Anterior cingulate cortex (tissue), 58 donors: ENCODE measurements at places on chromosomes 4 and X.

- no peak for DNase-seq
Measured at GRCh38 chr4:96974295-96974694, 1134.4 kb downstream of the PDHA2 start.

DNA sequence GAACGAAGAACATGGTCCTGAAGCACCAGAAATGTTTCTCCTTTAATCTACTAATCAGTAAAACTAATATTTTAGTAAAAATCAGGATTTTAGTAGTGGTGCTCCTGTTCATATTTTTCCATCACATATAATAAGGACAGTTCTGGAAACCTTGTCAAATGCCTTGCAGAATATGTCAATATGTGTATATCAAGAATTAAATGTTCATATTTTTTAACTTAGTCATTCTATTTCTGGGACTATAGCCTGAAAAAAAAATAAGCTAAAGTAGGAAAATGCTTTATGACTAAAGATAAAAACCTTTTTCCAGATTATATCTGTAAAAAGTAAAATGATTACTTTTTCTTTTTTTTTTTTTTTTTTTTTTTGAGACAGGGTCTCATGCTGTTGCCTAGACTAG lies 65.1 kb downstream of the MAB21L2 start:
- DNase-seq, result no peak

- no peak for DNase-seq
Measured at GRCh38 chrX:21698272-21698671, 40.1 kb upstream of the KLHL34 start.

DNA sequence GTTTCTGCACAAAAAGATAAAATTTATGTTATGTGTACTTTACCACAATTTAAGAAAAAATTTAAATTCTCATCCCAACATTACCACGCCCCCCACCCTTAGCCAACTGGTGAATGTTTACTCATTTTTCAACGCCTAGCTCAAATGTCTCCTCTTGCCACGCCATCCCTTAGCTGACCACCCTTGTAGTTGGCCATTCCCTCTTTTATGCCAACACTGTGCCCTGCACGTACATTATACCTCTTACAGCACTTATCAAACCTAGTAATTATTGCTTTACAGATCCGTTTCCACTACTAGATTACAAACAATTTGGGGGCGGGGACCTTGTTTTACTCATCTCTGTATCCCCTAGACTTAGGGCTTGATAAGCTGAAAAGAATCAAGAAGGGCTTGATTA lies 644 bp downstream of the ERCC6L start:
- no peak for DNase-seq

DNA sequence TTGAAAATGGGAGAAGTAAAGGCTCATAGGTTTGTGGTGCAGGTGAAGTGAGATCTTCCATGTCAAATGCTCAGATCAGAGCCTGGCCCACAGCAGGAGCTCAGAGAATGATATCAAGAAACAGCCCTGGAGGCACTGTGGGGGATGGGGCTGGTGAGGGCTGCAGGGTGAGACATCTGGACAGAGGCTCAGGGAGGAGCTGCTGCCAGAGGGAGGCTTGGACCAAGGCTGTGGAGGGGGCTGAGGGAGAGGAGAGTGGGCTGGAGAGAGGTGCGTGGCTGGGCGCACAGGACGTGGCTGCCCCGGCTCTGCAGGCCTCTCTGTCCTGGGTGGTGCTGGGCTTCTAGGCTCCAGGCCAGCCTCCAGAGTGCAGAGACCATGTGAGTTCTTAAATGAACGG lies 5.6 kb downstream of the SORCS2 start:
- no peak for DNase-seq

- no peak for DNase-seq
Measured at GRCh38 chrX:152418025-152418424, 33.1 kb downstream of the GABRA3 start.

- no peak for DNase-seq
Measured at GRCh38 chr4:85170241-85170640, 203.8 kb upstream of the WDFY3 start.

- no peak for DNase-seq
Measured at GRCh38 chr4:125551466-125551865, 236.7 kb downstream of the FAT4 start.

DNA sequence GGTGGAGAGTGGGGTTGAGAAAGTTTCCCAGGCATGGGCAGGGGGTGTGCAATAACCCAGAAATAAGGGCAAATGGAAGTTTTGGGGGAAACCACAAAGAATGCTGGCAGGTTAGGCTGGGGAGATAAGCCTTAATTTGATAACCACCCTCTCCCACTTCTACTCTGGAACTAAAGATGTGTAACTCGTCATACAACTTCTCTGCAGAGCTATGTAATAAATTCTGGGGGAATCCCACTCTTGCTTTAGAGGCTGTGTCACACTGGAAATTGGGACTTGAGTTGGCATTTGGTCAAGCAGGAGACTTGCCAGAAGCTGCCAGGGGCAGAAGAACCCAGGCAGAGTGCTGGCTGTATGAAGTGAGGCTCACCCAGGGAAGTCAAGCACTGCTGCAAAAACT lies 170.9 kb upstream of the CPEB2 start:
- DNase-seq, result no peak

DNA sequence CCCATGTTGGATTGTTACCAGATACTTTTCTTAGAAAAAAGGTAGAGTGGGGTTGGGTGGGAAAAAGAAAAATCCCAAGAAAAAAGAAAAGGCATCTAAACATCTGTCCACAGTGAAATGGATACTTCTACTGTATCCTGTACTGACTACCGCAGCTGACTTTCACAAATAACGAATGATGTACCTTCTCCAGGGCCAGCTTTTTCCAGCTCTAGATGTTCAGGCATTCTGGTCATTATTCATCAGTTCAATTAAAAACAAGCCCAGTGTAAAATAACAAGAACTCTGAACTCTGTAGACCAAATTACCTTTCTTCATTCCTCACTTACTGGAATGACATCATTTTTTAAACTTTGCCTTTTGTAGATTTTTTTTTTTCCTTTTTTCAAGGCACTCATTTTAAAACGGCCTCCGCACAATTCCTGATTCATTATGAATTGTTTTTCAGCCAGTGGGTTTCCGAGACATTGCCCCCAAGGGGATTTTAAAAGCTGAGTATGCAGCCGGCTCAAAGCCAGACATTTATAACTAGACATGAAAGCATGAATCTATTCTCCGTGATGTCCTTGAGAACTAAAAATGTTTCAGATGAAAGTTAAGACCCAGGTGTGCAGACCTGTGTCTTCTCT lies 113.5 kb downstream of the PRKX start:
- DNase-seq, result no peak

- DNase-seq, result no peak
Measured at GRCh38 chr4:123248085-123248659, 148.4 kb upstream of the SPRY1 start.

GRCh38 chr4:174467107-174467506 lies 55.2 kb downstream of the HPGD start:
- DNase-seq, result no peak
